ENCODE measurements at places on chromosomes 5 and 9.

DNA sequence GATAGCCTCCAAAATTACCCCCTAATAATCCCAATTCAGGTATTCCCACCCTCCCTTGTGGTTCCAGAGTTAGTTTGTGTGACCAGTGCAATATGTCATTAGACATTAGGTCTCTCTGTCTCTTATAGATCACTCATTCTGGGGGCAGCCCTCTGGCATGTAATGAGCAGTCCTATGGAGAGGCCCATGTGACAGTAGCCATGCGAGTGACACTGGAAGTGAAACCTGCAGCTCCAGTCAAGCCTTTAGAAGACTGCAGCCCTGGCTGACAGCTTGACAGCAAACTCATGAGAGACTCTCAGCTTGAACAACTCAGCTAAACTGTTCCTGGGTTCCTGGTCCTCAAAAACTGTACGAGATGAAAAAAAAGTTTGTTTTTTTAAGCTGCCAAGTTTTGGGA, 54.0 kb upstream of the HSPB3 start:
- no peak for DNase-seq

DNA sequence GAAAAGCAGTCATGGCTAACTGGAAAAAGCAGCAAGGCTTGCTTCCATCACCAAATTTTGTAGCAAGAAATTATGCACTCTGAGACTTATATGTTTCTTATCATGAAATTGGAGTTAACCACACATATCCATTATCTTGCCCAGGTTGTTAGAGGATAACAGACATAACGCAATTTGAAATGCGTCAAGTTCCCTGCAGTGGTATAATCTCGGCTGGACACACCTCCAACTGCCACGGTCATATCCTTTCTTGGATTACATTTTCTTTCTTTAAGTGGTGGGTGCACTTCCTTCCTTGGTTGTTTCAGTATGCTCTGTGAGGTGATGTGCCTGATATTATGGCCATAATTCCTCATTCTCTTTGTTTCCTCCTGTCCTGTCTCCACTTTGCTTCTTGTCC, 695.0 kb upstream of the DMAC1 start:
- DNase-seq = no peak

DNA sequence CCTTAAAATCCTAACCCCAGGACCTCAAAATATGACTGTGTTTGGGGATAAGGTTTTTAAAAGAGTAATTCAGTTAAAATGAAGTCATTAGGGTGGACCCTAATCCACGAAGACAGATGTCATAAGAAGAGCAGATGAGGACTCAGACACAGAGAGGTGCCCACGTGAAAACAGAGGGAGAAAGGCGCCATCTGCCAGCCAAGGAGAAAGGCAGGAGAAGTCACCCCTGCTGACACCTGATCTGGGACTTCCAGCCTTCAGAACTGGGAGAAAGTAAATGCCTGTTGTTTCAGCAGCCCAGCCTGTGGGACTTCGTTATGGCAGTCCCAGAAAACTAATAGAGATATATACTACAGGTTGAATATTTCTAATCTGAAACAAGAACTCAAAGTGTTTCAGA, 67.4 kb downstream of the ROR2 start:
- no peak for DNase-seq

- no peak for DNase-seq
These were observed 87.6 kb upstream of the CPLX2 start for GRCh38 chr5:175783739-175784138.

DNA sequence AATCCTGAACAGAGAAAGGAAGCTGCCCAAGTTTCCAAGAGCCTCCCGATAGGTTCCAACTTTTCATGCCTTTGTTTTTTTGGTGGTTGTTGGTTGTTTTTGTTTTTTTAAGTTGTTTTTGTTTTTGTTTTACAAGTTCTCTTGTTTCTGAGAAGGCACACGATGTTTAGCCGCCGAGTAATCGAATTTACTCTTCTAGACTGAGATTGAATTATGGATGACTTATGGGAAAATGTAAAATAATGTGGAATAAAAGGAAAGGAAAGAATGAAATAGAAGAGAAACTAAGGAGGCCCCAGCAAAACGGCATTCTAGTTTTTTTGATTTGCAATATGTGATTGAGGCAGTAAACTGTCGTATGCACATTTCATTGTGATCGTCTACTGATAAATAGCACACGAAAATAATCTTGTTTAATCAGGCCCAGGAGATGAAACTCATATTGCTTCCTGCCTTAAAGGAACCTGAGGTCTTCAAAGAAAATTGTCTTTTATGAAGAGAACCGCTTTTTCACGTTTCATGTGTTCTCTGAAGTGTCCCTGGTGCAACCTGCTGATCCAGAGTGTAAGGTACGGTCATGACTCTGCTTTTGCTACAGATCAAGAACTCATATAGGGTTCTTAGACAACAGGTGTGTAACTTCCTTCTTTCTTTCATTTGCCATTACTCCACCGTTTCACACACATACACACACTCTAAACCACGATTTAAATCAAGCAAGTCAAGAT, 1.3 kb upstream of the GNAQ start:
- DNase-seq = no peak

DNA sequence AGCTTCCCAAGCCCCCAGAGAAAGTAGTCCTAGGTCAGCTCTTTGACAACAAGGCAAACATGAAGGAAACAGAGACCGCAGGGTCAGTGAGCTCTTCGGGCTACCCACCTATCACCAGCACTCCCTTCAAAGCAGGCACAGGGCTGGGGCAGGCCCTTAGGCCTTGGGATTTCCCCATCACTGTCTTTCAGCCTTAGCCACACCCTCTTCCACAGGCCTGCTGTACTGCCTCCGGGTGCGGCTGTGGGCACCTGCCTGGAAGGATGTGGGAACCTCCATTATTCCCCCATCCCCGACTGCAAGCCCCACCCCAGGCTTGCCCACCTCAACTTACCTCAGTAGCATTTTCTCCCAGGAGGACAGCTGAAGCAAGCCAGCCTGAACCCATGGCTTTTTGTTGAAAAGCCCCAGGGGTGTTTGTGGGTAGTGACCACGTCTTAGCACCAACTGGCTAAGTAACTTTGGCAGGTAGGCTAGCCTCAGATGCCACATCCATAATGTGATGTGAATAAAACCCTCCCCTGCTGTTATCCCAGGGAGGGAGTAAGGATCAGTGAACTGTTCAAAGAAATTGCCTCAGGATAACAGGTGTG, 100.2 kb downstream of the PIK3R1 start:
- DNase-seq = no peak

- no peak for DNase-seq
These were observed 2.6 kb upstream of the AFAP1L1 start for GRCh38 chr5:149268928-149269557.

DNA sequence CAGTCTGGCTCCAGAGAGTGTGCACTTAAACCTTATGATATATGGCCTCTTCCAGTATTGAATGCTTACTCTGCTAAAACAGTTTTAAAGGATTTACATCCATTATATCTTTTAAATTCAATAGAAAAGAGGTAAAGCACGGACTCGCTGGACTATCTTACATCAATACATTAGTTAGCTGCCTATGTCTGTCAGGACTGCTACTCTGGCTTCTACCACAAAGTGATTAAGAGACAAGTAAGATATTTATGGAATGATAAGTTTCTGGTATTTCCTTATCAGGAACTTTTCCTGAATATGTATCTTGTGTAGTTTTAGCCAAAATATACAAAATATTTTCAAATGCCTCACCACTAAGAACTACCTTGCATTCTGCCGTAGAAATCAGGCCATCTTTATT, 295.1 kb downstream of the ISL1 start:
- no peak for DNase-seq

DNA sequence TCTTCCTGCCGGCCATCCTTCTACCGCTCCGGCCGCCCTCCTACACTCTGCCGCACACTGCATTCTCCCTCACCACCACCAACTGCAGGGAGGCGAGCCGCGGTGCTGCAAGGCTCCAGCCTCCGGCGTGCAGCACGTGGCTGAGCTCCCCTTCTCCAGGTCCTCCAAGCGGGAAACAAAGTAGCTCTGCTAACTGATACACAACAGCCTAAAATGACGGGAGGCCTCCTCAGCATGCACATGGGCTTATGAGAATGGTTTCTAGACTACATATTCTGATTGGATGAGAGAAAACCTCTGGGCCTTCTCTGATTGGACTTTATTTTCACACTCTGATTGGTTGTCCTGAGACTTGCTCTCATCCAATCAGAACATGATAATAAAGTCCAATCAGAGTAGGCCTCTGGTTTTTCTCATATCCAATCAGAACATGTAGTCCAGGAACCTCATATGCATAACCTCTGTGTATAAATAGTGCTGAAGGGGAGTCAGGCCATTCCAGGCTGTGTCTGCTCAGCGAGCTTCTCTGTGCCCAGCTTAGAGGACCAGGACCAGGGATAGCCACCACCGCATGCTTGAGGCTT, 27.0 kb upstream of the ZNF354B start:
- no peak for DNase-seq

DNA sequence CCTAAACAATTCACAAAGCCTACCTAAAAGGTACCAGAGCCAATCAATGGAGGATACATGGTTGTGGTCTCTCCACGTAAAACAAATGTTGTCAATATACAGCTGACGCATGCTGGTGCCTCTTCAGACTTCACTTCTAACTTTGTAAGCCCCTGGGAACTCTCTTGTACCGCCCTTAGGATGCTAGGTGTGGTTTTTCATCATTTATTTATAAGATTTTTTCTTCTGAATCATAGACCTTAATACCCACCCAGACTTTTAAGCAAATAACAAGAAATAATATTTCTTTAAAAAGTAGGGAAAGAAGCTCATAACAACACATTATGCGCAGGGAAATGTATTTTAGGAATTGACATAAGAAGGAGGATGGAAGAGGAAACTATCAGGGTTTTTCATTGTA, 33.0 kb downstream of the SSBP2 start:
- DNase-seq = no peak

DNA sequence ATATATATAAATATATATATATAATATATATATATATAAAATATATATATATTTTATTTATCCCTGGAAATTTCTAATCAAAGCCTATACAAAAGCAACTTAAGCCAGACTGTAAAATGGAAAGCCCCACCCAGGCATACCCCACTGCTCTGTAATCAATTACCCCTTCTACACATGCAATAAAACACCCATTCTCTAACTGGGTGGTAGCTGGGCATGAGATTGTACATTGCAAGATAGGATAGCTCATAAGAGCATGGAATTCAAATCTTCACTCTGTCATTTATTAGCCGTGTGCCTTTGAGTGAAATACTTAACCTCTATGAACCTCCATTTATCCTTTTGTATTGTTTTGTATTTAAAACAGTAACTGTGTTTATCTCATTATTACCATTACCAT, 405.3 kb upstream of the SLC30A5 start:
- DNase-seq = no peak

DNA sequence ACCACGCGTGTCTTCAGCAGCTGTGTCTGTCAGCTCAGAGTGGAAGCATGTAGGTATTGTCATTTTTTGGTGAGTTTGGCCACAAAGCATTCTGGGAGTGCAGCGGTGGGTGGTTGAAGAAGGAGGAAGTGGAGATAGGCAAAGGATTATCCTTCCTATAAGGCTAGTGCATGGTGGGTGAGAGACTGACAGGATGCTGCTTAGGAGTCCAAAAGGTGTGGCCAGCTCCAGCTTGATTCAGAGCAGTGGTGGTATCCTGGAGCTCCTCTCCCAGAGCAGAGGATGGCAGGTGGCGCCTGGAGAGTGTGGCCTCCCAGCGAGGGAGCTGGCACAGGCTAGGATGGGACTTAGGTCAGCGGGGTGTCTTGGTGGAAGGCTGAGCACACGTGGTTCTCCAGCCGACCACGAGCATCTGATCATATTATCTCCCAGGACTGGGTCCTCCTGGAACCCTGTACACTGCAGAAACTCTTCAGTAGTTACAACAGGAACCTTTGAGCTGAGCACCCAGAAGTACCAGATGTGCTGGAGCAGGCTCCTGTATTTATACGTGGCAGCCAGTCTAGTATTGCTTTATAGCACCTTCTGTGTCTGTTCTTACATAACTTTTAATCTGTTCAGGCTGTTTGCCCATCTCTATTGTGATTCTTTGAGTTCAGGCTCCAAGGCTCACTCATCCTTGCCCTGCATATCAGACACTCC, 29.6 kb downstream of the MAML1 start:
- DNase-seq = no peak

- DNase-seq = no peak
These were observed 3.0 kb upstream of the C1QTNF3 start for GRCh38 chr5:34045996-34046395.

DNA sequence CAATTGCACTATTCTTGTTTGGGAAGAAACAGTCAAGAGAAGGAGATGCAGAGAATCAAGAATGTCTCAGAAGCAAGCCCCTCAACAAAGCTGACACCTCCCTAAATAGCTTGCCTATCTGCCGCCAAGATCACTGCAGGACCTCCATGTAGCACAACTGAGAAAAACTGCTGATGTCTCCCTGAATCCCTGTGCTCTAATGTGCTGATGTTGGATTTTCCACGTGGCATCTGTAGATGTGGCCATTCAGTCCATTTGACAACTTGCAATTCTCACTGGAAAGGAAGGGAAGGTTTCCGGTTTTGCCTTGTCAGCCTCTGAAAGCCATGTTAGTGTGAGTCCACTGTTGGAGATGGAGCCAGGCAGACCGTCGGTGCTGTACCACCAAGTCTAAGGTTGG, 374.0 kb downstream of the DIRAS2 start:
- DNase-seq = no peak

- DNase-seq = no peak
These were observed 32.1 kb downstream of the FOXI1 start for GRCh38 chr5:170137694-170138214.

GRCh38 chr9:72843520-72844439, 109.1 kb downstream of the ALDH1A1 start:
- no peak for DNase-seq

GRCh38 chr9:121987314-121987713, 105.8 kb downstream of the TTLL11 start:
- no peak for DNase-seq

- no peak for DNase-seq
These were observed 86.9 kb downstream of the NUDT12 start for GRCh38 chr5:103475629-103476240.

- DNase-seq = no peak
These were observed 20.2 kb downstream of the ZNF474 start for GRCh38 chr5:122149321-122150090.

DNA sequence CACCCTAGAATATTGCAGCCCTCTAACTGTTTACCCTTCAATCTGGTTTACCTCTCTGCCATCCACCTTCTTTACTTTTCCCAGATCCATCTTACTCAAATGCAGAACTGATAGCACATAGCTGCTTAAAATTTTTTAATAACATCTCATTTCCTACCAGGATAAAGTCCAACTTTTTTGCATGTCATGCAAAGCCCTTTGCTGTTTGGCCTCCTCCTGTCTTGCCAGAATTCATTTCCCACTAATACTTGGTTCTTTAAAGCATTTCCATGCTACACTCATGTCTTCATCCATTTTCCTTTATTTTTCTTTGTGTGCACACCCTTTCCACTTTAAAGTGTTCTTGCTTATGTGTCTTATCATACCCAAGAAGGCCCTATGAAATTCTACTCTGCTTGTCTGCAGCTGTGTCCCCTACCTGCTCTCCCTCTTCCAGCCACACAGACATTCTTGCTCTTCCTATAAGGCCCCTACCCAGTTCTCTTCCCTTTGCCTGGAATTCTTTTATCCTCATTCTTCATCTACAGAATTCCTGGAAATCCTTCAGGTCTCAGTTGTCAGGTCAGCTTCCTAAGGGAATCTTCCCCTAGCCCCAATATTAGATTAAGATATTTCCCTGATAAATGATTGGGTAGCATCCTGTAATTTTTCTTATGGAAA, 50.3 kb downstream of the TLE4 start:
- no peak for DNase-seq
